ENCODE measurements at places on chromosomes 12 and 14.
A peak's percentile ranks its signal among the peaks of the same experiment; 100 is the strongest.

DNA sequence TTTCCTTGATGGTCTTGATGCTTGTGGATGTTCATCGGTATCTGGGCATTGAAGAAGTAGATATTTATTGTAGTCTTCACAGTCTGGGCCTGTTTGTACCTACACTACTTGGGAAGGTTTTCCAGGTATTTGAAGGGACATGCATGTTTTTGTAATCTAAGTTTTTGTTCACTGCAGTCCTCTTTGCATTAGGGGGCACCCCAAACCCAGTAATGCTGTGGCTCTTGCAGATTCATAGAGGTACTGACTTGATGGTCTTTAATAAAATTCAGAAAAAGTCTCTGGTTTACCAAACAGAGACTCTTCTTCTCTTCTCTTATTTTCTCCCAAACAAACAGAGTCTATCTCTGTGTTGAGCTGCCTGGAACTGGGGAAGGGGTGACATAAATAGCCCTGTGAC is 150.9 kb upstream of the SLC16A7 start:
- DNase-seq = peak; percentile 47

DNA sequence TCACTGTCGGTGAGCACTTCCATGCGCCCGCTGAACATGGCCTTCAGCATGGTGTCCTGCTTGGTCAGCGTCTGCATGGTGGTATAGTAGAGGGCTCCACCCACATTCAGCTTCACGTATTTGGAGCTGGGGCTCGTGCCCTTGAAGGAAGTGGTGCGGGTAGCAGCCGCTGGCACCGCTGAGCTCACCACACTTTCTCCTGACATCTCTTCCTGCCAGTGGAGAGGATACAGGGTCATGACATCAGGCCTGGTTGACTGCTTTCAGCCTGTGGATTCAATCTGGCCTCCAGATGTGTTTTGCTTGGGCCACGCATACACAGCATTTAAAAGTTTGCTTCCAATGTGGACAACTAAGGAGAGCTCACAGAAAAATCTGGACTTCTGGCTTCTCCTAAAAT is 7.6 kb downstream of the KCTD10 start:
- DNase-seq = no peak

DNA sequence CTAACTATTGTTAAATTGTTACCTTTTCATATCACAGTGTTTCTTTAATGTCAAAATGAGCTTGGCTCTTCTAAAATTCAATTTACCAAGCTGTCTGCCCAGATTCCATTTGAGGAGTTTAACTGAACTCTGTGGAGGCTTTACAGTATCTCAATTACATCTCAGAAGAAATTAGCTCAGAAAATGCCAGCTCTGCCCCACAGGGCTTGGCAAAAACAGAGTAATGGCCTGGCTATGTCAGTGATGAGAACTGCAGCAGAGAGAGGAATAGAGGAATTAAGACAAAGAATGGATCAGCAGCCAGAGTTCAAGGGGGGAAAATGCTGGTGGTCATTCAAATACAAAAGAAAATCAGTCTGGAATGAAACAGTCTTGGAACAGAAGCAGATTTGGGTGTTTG is 15.8 kb upstream of the TMTC1 start:
- peak; percentile 16 for DNase-seq

- DNase-seq = peak; percentile 90
These were observed 880 bp upstream of the FLRT2 start for GRCh38 chr14:85528897-85529631.

GRCh38 chr12:88781909-88782308 is 201.6 kb upstream of the KITLG start:
- DNase-seq = peak; percentile 46

DNA sequence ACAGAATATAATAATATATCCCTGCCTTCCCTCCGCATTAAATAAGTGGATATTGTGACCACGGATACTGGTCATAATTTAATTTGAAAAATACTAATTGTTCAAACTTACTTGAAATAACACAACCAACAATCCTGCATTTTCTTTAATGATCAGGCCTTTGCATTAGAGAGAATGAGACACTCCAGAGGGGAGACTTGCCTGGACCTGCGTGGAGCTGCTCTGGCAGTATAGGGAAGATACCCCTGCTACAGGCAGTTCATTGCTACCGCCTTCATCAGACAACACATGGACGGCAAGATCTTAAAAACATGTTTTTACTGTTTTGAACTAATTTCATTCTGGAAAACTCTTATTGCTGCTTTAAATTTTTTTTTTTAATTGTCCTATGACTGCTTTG is 211.0 kb upstream of the FAR2 start:
- DNase-seq = no peak

DNA sequence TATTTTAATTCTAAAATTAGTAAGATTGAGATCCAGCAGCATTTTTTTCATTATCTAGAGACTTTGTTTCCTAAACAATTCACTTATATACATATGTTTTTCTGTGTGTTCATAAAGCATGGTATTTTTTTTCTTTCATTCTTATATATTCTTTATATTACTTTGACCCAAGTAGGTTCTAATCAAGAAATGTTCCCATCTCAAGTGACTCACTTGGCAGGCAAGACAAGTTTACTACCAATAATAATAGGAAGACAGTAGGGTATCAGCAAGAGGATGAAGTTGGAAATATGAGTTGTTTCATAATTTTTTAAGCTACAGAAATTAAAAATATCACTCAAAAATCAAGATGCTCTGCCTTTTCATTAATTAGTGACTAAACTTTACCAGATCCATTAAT is 613.4 kb upstream of the ATP2B1 start:
- DNase-seq = no peak

DNA sequence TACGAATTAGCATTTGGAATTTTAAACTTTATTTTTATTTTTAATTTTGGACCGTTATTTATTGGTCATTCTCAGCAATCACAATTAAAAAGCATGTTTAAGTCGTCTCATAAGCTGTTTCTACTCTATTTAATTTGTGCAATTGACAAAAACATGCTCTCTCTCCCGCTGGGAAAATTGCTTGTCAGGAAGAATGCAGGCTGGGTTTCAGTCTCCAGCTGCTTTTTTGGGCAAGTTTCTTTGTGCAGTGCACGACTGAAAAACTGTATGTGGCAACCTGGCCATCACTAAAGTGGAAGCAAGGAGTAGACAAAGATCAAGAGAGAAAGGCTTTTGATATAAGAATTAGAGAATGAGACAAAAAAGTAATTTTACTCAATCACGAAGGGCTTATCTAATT is 941.5 kb upstream of the MDGA2 start:
- no peak for DNase-seq

DNA sequence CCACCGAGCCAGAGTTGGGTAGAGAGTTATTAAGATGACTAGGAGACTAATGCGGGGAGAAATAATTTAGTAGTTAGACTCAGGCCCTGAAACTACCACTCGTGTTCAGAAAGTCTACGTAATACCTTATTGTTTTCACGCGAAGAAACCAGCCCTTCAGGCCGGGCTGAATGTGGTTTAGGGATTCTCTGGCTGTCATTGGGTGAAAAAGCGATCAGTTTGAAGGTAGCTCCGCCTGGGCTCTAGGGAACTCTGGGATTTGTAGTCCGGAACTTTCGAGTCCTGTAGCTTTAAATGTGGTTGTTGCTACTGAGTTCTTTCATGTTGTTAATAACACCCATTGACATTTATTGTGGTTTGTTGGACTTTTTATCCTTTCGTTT is 549 bp upstream of the WDR89 start:
- peak; percentile 98 for DNase-seq

DNA sequence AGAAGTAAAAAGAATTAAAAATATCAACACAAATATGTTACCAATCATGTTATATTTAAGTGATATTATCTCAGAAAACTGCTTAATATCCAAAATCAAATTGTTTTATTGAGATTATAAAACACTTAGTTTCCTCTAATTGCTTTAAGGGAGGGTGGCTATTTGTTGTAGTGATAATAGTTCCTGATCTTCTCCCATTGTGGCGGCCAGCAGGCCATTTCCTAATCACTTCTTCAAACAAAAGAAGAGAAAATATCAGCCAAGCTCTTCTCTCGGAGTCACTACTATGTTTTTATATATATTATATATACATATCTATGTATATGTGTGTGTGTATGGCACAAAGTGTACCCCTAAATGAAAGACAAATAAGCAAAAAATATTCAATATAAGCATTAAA is 31.5 kb downstream of the ERO1A start:
- DNase-seq = no peak

GRCh38 chr14:76715511-76716081 is 45.7 kb upstream of the VASH1 start:
- DNase-seq = peak; percentile 21
